ENCODE measurements at places on chromosomes 1 and 21.

DNA sequence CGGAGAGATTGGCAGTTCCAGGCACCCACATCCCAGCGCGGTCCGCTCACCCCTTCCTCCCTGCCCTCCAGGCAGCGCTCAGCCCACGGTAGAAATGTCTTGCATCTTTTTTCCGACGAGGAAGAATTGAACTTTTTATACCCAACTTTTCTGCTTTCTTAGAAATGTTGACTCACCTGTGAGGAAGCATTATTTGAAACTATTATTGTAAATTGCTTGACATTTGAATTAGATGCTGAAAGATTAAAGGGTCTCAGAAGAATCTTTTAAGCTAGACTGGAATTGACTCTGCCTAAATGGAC, 912 bp upstream of the SIPA1L2 start:
- DNase-seq, result no peak

- DNase-seq, result peak; percentile 97
Measured at GRCh38 chr21:43364851-43365424, 62.0 kb downstream of the SIK1 start.

GRCh38 chr1:53311702-53312305, 16.1 kb downstream of the LRP8 start:
- no peak for DNase-seq

DNA sequence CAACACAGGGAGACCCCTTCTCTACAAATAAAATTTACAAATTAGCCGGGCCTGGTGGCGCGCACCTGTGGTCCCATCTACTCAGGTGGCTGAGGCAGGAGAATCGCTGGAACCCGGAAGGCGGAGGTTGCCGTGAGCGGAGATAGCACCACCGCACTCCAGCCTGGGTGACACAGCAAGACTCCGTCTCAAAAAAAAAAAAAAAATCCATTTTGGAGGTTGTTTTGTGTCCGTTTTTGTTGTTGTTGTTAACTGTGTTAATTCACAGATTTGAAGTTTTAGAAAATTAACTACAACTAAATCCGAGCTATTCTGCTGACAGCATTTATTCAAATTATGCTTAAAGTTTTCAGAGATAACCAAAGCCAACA, 618 bp downstream of the CLCC1 start:
- no peak for DNase-seq

- DNase-seq, result no peak
Measured at GRCh38 chr1:165842023-165842670, 14.7 kb downstream of the UCK2 start.

- no peak for DNase-seq
Measured at GRCh38 chr1:24713176-24713575, 32.1 kb upstream of the CLIC4 start.

- DNase-seq, result no peak
Measured at GRCh38 chr1:111486431-111486830, 12.6 kb downstream of the C1orf162 start.

DNA sequence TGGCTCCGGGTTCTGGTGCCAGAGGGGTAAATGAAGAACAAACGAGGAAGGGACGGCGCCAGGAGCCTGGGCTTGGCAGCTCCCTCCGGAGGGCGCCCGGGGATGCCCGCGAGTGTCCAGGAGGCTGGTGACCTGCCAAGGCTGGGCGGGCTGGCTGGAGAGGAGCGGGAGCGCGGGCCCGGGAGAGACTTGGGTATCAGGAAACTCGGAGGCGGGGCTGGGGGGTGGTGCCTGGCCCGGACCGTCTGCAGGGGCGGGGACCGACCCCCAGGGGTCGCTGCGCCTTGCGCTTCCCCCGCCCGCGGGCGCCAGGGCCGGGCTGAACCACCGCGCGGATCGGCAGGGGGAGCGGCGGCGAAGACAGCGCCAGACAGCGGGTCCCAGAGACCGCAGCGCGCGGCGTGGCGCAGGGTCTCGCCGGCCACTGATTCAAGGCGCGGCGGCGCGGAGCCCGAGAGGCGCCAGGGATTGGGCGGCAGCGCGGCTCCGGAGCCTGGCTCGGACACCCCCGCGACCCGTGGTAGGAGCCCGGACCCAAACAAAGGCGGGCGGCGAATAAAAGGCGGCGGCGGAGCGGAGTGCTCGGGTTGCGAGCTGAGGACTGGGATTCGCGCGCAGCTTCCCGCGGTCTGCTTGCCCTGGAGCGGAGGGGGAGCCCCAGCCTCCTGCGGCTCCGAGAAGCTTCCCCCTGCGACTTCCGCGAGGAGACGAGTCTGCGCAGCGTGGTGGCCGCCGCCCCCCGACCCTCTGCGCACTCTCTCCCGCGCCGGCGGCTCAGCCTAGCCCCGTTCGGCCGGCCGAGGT, at the start of gene DISP3:
Gene DISP3 (plus strand): TSS at position 585 of the 804 bp plus-strand sequence. CDS start 21,838 bp downstream, outside the sequence.
- DNase-seq, result peak; percentile 74

- DNase-seq, result no peak
Measured at GRCh38 chr1:192703283-192704206, 67.6 kb downstream of the RGS13 start.

DNA sequence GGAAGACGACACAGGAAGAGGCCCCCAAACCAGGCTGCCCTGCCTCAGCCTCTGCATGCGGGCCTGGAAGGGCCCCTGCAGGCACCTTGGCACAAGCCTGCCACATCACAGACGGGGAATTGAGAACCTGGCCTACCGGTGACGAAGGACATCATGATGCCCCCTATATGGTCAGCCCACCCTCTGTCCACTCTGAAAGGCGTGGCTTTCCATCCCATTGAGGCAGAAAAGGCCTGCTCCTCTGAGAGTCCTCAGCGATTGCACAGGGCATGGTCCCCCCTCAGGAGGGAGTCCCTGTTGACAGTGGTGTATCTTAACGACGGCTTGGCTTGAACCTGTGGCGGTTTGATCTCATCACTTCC, 11.4 kb downstream of the KRTAP10-1 start:
- no peak for DNase-seq

DNA sequence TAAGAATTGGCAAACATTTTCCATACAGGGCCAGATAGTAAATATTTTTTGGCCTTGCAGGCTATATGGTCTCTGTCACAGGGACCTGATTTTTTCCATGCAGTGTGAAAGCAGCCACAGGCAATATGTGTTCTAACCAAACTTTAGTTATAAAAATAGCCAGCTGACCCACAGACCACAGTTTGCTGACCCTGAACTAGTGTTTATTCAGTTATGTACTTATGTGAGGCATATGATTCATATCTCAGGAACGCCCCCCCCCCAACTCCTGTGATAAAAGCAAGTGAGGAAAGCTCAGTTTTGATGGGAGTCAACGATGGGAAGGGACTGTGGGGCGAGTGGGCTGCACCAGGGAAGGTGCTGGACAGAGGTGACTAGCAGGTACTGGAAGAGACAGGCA, 80.1 kb downstream of the HMGB4 start:
- DNase-seq, result no peak

GRCh38 chr1:10588640-10589039, 113.9 kb downstream of the PEX14 start:
- no peak for DNase-seq

DNA sequence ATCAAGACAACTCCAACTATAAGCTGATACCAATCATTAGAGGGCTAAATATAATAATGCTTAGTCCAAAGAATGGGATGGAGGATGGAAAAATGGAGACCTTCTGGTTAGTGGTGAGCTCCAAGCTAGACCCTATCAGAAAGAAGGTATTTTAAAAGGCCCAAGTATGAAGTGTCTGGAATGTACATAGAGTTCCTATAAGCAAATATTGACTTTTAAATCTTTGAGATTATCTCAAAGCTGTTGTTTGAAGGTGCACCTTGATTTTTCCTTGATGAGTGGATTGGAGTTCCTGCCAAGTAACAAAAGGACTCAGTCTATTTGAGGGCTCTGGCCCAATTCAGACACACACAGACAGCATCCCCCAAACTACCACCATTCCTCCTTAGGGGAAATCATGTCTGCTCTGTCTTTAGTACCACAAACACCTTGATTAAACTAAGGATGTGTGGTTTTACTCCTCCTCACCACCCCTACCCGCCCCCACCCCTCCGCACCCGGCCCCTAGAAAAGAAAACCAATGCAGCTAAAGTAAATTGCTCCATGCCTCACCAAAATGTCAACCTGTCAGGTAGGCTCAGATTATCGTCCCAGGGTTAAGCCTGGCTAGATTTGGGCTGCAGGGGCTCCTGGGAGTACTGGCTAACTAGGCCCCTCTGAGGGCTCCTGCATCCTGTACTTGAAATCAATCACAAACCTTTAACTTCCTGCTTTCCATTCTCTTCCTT, 59.4 kb downstream of the CDC7 start:
- DNase-seq, result no peak
